ENCODE measurements at places on chromosomes 6 and 20.

DNA sequence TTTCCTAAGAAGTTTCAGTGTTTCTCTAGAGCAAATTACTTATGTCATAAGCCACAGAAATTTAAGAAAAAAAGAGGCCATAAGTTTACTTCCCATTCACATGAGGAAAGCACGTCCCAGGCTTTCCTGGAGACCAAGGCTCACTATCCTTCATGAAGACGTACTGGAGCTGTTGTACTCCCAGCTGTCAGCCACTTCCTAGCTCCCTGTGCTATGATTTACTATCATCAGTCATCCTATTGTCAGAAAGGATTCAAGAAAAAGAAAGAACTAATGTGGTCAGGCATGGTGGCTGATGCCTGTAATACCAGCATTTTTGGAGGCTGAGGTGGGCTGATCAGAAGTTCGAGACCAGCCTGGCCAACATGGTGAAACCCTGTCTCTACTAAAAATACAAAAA, 337.4 kb upstream of the SOX4 start:
- no peak for DNase-seq

GRCh38 chr6:134708079-134708478, 241.8 kb downstream of the ALDH8A1 start:
- no peak for DNase-seq

GRCh38 chr6:144017166-144018094, 9.4 kb upstream of the PLAGL1 start:
- no peak for DNase-seq

DNA sequence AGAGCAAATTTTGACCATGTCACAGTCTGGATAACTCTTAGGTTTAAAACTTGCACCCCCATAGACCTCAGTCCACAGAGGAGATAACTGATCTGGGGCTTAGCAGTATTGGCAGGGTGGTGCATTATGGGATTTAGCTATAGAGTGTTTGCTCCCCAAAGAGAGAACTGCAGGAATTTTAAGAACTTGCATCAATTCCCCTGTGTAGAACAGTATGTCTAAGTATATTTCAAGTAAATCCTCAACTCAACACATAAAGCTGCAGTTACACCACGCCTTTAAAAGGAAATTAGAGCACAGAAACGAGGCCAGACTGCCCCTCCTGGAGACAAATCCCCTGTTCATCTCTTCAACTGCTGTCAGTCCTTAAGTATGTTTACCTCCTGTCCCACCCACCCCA, 144.9 kb downstream of the TRMT11 start:
- no peak for DNase-seq

DNA sequence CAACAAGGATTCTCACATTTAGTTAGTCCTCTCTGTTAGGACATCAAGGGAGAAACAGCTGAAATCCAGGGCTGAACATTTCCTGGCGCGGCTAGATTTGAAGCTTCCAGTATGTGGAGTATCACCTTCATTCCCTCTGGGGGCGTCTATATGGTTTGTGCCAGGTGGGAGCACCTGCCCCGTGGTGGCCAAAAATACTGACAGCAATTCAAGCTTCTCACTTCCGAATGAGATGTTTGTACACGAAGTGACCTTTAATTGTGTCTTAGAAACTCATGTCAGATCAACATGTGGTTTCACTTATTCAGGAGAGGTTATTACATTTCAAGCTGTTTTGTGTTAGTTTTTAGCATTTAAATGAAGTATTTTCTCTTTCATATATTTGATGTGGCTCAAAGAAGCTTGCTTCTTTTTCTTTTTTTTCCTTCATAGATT, 67.3 kb upstream of the ZNF217 start:
- DNase-seq, result no peak

GRCh38 chr6:150263765-150264404, 104.9 kb upstream of the IYD start:
- DNase-seq, result no peak

DNA sequence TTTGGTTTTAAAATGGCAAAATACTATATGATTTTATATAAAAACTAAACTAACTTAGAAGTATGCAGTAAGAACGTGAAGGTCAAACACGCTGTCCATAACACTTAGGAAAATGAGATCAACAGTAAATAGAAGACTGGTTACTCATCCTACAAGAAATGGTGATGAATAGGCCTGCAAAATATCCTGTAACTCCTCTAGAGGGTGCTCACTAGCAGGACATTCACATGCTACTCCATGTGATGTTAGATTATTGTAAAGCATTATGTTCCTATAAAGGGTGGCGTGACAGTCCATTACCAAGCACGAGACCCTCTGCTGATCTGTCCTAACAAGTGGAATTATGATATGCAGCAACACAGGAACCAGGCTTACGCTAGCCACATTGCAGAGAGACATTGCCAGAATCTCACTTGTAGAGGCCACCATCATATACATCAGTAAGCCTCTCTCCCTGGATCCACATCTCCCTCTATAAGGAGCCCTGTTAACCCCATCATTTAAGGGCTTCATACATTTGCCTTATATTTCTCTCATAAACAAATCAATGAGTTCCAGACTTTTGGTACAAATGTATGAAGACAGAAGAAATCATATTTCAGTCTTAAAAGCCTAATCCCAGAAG, 18.0 kb upstream of the DEFB129 start:
- no peak for DNase-seq

- peak; percentile 60 for DNase-seq
Measured at GRCh38 chr20:51541189-51542032, 1.1 kb downstream of the NFATC2 start.

DNA sequence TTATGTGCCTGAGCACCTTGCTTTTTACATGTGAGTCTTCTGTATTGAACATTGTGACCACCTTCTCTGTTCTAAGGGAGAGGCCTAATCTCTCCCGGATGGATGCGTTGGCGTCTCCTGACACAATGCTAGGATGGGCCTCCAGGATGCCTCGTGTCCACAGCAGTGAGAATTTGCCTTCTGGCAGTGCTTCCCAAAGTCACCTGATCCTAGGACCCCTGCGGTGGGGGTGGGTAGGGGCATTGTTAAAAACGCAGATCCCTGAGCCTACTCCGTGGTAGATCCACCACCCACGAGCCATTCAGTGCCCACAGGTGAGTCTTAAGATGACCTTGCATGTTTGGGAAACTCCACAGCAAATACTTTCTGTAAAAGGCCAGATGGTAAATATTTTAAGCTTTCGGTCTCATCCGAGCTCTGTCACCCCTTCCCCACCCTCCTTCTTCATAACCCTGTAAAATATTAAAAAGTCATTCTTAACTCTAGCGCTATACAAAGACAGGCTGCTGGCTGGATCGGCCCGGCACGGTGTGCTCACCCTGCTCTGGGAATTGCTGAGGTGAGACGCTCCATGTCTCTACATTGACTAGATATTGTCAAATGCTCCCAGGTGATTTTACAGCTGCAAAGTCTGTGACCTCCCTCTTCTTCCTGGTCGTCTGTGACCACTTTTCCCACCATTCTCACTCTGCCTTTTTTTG, 106.7 kb upstream of the IYD start:
- DNase-seq, result no peak

DNA sequence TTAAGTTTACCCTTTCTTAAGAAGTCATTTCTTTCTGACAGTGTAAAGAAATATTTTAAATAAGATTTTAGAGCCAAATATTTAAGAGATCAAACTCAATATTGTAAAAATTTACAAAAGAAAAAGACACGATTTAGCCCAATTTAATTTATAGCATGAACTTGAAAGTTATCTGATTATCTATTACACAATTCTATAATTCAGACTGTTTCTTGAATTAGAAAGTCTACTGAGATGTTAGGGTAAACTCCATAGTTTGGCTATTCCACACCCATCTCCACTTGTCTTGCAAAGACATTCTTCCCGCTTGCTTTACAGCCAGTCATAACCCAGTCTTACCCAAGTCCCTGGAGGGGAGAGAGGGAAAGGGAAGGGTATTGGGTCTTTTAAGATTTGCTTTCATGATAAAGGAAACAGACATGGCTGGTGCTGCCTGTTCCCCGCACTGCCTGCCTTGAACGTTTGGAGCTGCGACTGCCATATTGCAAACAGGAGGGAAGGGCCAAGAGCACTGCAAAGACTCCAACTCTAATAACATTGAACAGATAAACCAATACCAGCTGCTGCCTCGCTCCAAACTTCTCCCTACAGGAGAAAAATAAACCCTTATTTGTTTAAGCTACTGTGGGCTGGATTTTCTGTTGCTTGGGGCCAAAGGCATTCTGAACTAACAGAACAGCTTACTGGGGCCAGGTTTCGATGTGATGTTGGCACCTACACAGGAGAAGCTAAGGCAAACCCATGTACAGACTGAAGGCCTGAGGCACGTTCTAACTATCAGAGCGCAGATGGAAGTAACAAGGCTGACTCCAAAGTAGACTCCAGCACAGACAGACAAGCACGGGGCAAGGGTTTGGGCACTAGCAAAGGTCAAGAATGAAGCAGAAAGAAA, 552.3 kb upstream of the JARID2 start:
- no peak for DNase-seq

DNA sequence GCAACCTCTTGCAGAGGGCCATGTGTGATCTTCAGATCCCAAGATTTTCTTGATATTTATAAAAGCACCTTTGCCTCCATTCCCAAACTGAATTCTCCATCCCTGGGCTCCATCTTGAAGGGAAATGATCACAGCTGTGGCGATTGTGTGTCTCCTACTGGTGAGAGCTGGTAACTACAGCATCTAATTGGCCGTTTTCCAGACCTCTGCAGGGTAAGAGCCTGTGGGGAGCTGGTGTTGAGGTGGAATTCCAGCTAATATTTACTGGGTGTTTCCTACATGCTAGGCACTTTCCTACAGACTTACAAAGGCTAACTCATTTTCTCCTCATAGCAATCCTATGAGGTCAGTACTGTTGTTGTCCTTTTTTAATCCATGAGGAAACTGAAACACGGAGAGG, 59.2 kb upstream of the FNDC1 start:
- DNase-seq, result no peak

DNA sequence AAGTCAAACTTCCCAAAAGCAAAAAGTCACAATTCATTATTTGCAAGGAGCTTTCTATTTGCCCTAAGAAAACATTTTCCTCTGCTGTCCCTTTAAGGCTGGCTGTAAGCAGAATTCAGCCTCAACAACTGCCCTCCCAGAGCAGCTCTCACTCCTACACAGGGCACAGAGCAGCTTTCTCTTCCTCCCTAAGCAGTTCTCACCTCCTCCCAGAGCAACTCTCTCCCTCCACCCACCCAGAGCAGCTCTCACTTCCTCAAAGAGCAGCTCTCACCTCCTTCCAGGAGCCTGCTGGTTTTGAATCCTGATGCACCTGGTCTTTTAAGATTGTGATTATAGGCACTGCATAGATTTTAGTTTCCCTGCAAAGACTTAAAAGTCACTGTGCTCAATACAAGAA, 120.6 kb upstream of the TMEM181 start:
- no peak for DNase-seq

DNA sequence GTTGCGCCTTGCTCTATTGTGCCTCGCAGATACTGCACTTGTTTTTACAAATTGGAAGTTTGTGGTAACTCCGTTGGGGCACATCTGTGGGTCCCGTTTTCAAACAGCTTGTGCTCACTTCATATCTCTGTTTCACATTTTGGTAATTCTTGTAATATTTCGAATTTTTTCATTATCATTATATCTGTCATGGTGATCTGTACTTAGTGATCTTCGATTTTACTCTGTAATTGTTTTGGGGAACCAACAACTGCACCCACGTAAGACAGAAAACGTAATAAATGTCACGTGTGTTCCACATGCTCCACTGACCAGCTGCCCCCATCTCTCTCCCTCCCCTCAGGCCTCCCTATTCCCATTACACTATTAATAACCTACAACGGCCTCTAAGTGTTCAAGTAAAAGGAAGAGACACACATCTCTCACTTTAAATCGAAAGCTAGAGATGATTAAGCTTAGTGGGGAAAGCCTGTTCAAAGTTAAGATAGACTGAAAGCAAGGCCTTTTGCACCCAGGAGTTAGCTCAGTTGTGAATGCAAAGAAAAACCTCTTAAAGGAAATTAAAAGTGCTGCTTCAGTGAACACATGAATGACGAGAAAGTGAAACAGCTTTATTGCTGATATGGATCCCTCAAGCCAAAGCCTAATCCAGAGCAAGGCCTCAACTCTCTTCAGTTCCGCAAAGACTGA, 26.9 kb downstream of the TTLL2 start:
- no peak for DNase-seq

DNA sequence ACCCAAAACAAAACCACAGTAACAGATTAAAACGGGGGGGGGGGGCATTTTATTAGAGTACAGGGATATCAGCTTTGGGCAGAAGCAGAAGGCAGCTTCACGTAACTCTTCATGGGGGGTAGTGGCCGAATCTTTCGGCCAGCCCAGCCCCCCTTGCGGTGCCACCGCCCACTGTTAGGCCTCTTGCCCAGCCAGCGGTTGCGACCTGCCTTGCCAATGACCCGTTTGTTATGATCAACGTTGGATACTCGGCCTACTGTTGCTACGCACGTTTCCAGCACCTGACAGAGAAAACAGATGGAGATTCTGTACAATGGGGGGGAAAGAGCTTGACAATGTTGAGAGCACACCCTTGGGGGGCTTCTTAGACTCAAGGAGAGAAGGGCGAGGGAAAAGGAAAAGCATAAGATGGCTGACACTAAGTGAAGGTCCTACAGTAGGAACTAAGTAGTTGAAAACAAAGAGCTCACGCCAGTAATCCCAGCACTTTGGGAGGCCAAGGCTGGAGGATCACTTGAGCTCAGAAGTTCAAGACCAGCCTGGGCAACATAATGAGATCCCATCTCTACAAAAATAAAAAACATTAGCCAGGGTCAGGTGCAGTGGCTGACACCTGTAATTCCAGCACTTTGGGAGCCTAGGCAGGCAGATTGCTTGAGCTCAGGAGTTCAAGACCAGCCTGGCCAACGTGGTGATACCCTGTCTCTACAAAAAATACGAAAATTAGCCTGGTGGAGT, 724 bp upstream of the CUL7 start:
- no peak for DNase-seq

GRCh38 chr6:73579851-73580246, 59.0 kb upstream of the EEF1A1 start:
- DNase-seq, result no peak

DNA sequence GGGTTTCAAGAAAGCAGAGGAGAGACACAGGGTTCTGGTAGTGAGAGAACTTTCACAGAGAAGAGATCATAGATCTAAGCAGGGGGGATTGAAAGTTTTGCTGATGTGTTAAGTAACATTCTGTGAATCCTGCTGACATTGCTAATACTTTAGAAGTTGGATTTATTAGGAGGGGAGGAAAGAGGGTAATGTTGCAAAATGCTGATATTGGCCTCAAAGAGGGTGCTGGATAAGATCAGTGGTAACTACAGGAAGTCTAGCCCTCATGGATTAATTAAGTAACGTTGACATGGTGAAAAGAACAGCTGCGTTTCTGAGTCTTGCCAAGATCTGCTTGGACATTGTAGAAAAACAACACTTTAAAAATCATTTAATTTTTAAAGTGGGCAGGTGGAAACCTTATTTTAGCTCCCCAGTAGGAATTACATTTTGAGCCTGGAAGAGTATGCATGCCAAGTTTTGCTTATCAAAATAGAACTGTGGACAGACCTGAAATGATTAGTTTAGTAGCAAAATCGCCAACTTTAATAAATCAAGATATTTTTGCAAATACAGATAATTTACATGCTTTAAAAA, 606.0 kb upstream of the HTR1E start:
- no peak for DNase-seq
